ENCODE measurements at places on chromosomes 3 and 15.

DNA sequence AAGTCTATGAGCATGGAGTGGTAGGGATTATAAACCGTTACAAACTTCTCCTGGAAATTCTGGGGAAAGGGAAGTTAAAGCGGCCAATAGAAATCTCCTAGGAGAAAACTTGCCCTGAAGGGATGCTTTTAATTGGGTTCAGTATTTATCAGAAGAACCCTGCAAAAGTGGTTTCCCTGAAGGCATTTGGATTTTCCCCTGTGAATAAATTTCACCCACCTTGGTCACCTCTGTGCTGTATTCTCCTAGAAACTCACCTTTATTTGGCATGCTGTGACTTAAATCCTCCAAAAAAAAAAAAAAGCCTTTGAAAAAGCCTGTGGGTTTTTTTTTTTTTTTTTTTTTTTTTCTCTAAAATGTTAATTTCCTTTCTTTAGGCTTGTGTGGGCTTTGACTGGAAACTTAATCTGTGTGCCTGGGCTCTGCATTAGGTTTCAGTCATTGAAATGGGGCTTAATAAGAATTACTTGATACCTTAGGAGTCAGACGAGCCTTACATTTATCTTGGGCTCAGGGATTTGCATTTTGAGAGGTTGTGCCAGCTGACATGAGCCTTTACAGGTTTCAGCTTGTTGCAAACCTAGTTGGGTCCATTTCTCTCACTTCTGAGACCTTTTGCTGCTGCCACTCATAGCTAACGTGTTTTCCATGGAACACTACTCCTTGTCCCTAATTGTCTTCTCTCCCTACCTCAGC, 22.0 kb downstream of the TGFBR2 start:
- no peak for DNase-seq

GRCh38 chr15:62079594-62079993, 12.8 kb downstream of the C2CD4A start:
- no peak for DNase-seq

DNA sequence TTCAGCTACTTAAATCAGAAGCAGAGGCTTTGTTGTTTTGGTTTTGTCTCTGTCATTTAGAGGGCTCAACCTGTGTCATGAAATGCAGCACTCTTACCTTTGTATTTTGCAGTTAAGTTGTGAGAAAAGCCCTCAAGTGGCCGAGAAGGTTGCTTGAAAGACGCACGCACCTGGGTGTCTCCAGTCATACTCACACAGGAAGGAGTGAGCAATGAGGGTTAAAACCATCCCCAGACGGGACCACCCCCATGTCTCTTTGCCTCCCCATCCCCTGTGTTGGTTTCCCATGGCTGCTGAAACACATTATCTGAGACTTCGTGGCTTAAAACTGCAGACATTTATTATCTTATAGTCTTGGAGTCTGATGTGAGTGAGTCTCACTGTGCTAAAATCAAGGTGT, 376.1 kb upstream of the CFAP20DC start:
- peak; percentile 4 for DNase-seq

DNA sequence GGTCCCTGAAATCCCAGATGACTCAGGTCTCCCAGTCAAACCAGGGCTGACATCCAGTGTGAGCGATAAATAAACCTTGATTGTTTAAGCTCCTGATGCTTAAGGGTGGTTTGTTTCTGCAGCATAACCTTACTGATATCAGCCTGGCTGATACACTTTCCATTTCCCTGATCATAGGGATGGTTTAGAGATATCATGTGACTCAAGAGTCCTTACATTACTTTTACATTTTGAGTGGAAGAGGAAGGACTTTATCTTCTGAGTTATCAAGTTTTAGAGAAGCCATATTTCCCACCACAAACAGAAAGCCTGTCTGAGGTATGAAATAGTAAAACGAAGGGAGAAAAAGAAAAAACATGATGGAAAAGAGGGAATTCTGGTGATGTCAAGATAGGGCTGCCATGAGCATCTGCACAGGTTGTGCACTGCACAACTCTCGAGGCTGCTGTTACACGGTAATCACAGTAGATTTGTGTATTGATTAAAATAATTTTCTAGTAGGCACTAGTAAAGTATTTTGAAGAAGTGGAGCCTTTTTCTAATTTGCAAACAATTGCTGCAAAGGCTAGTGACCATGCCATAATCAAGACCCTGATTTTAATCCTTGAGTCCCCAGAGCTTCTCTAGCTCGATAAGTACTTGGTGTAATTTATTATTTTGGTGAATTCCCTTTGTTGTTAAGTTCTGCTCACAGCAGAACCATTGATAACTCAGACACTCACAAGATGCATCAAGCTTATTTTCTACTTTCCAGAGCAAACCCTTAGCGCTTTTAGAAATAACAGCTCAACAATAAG, 34.1 kb upstream of the FBLN2 start:
- DNase-seq, result no peak

- no peak for DNase-seq
These were observed 12.3 kb downstream of the CPNE9 start for GRCh38 chr3:9715764-9716437.

DNA sequence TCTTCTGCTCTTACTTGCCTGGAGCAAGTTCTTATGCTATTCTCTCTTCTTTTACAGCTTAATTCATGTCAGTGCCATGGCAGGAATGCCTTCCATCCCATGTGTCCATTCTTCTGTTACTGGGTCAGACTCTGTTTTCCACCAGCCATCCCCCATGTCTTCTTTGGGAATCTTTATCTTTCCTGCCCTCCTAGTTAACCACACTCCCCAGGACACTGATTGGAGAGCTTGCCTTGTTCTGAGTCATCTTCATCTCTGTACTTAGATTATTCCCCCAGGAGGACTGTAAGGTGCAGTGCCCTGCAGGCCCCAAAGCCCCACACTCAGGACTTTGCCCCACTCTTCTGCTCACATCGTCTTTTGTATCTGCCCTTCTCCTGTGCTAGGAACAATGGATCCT, 3.6 kb downstream of the ABHD17C start:
- no peak for DNase-seq

DNA sequence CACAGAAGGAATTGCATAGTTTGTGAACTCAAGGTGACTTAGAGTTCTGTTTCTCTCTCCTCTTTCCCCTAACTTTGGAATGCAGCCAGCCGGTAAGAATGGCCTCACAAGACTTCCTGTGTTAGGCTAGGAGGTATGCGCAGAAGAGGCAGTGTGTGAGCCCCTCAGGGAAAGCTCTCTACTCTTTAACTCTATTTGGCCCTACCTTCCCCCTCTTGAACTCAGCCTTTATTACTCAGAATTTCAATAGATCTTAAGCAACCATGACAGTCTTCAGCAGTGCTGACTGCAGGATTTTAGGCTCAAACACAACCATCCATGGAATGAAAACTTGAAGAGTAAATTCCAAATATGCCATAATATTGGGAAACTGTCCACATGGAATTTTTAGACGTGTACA, 209.5 kb downstream of the DTWD1 start:
- no peak for DNase-seq

DNA sequence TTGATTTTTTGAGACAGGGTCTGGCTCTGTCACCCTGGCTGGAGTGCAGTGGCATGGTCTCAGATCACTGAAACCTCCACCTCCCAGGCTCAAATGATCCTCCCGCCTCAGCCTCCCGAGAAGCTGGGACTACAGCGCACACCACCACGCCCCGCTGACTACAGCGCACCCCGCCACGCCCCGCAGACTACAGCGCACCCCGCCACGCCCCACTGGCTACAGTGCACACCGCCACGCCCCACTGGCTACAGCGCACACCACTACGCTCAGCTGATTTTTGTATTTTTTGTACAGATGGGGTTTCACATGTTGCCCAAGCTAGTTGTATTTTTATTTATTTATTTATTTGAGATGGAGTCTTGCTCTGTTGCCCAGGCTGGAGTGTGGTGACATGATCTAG, 35.6 kb downstream of the SLC51A start:
- DNase-seq, result no peak

GRCh38 chr15:43991206-43991605, 164.4 kb downstream of the WDR76 start:
- no peak for DNase-seq

- no peak for DNase-seq
These were observed 121.9 kb downstream of the CACNA1D start for GRCh38 chr3:53616321-53616720.

- no peak for DNase-seq
These were observed 15.0 kb upstream of the RTP3 start for GRCh38 chr3:46482632-46483350.

GRCh38 chr3:141938011-141938500, 61.6 kb downstream of the ATP1B3 start:
- no peak for DNase-seq

GRCh38 chr3:198070871-198071270, 110.9 kb downstream of the LMLN start:
- DNase-seq, result no peak

GRCh38 chr3:157225001-157225400, 65.1 kb upstream of the CCNL1 start:
- no peak for DNase-seq

- no peak for DNase-seq
These were observed 11.2 kb downstream of the PLA2G4B start for GRCh38 chr15:41849861-41850260.

GRCh38 chr3:141449424-141449823, 37.4 kb upstream of the RASA2 start:
- DNase-seq, result no peak

DNA sequence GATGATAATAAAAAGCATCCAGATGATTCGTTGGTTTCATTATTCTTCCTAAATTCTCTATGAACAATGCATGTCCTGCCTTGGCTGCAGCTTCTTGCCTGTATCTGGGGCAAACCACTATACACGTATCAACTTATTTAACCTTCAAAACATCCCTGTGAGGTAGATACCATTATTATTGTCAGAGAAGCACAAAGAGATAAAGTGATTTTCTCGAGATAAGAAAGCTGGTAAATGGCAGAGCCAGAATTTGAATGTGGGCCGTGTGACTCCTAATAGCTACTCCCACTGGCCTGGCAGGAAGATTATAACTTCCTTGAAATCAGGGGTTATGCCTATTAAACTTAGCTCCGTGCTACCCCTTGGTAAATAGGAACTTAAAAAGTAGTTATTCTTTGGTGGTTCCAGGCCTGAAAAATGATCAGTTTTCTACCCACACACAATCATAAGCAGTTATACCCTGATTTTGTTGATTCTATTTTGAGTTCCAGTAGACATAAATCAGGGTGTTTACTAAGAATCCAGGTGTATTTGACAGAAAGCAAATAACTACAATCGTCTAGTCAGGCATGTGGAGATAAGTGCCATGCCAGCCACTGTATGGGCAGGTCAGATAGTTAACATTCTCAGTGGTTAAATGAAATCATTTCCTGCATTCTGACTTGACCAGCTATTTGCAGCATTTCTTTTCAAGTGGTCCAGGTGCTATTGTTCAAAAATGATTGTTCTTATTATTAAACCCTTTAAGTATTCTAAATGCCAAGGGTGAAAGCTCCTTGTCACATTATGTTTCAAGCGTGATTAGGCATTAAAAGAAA, 99.2 kb upstream of the LRRN1 start:
- DNase-seq, result no peak

GRCh38 chr15:70387993-70388392, 290.3 kb upstream of the TLE3 start:
- DNase-seq, result no peak

DNA sequence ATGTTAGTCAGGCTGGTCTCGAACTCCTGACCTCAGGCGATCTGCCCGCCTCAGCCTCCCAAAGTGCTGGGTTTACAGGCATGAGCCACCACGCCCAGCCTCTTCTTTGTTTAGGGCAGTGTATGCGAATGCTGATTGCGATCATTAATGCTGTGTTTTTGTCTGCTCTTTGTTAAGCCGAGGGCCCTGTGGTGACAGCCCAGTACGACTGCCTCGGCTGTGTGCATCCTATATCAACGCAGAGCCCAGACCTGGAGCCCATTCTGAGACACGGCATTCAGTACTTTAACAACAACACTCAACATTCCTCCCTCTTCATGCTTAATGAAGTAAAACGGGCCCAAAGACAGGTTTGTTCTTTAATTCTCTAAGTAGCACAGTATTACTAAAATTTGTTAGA, 7.8 kb downstream of the KNG1 start:
- no peak for DNase-seq

DNA sequence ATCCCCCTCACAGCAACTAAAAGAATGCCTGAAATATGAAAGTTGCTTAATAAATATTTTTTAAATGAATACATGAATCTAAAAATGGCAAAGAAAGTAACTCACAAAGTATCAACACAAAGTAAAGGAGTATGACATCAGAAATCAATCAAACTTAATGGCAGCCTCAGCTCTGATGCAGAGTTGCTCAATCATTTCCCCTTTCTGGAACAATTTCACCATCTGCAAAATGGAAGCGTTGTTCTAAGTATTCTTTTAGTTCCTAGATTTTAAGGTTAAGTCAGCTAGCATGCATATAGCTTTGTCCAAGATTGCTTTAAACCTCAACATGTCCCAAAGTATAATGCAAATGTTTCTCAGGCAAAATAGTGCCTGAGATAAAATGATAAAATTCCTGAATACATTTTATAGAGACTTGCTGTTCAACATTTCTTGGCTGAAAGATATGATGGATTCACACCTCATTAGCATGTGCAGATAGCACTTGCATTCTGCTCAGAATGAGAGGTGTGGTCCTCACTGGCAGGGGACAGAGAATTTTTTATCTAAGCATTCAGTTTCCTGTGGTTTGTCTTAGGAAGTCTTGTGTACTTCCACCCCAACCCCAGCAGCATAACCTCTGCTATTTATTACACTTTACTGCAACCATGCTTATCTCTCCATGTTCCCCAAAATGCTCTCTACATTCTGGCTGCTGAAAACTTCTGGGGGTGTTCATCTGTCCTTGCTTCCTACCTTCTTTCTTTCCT, 429.3 kb downstream of the GRM7 start:
- no peak for DNase-seq

DNA sequence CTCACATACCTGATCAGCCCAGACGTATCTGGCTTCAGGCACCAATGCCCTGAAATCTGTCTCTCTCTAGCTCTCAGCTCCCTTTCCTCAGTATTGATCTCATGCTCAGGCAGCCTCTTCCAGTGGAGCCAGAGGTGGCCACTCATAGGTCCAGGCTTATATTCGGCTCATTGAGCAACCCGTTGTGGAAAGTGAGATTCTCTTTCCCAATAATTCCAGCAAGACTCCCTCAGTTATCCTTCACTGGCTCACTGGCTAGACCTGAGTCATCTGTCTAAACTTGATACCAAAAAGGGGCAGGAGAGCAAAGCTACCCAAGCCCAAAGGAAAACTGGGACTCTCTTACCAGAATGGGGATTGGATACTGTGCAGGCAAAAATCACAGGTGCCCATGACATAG, 33.4 kb upstream of the FRMD4B start:
- DNase-seq, result no peak

DNA sequence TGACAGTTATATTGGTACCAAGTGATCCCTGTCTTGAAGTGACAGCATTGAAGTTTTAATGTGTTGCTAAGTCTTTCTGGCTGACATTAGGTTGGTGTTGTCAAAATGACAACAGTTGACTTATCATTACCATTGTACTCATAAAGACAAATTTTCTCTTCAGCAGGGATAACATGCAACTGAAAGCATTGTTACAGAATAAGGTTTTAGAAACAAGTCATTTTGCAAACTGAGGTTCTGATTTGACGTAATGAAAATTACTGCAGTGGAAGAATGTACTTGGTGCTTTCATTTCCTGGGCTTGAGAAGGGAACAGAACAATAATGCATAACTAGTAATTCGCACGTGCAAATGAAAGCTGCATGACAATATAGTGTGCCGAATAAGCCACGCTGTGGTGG, 75.1 kb downstream of the MOBP start:
- no peak for DNase-seq

Data from stimulated activated CD8-positive, alpha-beta memory T cell treated with anti-CD3 and anti-CD28 coated beads, Interleukin-7, amount 100 ng/mL, for 1 hour (primary cell).